Activated CD4-positive, alpha-beta memory T cell treated with anti-CD3 and anti-CD28 coated beads for 36 hours (primary cell): ENCODE measurements at places on chromosomes 11 and 22.
A peak's percentile ranks its signal among the peaks of the same experiment; 100 is the strongest.

DNA sequence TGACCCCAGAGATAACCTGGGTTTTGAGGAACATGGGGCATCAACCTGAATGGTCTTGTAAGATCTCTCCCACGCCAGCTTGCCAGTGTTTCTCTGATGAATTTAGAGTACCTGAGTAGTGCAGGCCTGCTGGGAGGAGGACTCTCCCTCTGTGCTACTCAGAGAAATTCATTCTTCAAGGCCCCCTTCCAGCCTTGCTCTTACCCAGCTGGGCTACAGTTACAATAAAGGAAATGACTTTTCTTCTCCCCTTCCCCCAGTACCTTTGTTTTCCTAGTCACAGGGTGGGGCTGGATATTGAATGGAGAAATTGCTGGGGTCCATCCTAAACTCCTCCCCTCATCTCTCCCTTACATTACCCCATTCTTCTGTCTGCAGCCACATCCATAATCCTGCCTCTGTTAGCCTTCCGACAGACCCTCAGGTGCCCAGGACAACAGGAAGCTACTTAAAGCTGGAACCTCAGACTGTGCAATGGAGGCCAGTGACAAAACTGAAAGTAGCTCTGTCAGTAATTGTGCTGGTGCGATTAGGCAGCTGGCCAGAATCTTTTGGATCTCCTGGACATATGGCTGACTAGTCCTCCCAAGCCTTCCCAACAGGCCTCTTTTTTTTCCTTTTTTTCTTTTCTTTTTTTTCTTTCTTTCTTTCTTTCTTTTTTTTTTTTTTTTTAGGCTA, 17.4 kb downstream of the LIMK2 start:
- H3K4me1 ChIP-seq: peaks cover 35% of the 10 kb centered on the region
- DNase-seq: no peak

DNA sequence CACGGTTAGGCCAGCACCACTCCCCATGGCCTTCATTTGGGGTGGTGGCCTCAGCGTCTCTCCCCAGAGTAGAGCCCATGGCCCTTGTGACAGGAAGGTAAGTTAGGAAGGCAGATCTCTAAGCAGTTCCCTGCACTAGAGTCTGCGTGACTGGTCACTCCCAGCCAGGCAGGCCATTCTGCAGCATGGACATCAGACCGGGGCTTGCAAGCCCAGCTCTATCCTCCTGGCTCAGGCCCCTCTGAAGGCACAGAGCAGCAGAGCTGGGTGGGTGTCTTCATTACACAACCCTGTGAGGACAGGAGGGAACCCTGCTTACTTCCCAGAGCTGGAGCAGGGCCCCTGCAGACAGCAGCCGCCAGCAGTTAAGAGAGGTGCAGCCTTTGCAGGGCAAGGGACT, 77.3 kb downstream of the PIWIL3 start:
- no peaks in the 10 kb centered on the region for H3K4me1 ChIP-seq
- H3K27ac ChIP-seq: no peak overlapping the region
- DNase-seq: no peak
- peaks cover 1% of the 10 kb centered on the region for H3K27me3 ChIP-seq
- no peaks in the 10 kb centered on the region for H3K36me3 ChIP-seq

DNA sequence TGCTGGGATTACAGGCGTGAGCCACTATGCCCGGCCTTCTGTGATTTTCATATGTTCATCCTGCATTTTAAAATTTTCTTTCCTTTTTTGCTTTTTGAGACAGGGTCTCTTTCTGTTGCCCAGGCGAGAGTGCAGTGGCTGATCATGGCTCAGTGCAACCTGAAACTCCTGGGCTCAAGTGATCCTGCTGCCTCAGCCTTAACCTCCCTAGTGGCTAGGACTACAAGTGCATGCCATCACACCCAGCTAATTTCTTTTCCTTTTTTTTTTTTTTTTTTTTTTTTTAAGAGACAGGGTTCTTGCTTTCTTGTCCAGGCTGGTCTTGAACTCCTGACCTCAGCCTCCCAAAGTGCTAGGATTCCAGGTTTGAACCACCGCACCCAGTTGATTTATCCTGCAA, 54.1 kb upstream of the WT1 start:
- H3K27me3 ChIP-seq: peaks cover 4% of the 10 kb centered on the region
- H3K4me3 ChIP-seq: no peak overlapping the region
- H3K36me3 ChIP-seq: no peaks in the 10 kb centered on the region
- H3K27ac ChIP-seq: no peak overlapping the region

GRCh38 chr11:33642461-33643166, 58.0 kb downstream of the C11orf91 start:
- no peaks in the 10 kb centered on the region for H3K36me3 ChIP-seq
- peak; percentile 37 for DNase-seq

DNA sequence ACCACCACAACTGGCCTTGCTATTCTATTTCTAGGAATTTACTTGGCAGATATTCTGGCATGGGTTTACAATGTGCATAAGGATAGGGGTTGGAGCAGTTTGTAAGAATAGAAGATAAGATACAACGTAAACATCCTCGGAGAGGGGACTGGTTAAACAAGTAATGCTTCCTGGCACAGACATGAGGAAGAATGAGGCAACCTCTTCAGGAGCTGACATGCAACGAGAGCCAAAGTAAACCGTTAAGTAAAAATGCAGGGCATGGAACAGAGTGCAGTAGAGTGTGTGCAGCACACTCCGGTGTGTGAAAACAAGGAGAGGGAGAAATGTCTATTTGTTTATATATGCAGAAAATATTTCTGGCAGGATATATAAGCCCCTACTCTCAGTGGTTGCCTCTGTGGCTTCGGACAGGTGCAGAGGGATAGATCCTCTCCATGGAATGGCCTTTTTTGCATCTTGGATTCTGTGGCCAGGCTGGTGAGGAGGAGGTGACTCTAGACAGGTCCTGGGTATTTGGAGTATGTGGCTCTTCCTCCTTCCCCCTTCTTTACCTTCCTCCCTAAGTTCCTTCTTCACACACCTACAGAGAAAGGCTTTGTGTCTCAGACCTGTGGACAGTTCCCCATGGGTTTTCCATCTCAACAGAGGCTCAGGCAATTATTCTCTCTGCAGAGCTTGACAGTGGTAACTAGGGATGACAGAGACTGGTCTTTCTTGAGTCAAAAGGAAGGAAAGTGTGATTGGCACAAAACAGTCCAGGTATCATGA, 2.5 kb downstream of the RAB36 start:
- H3K27me3 ChIP-seq: no peaks in the 10 kb centered on the region
- no peak overlapping the region for H3K4me3 ChIP-seq
- no peaks in the 10 kb centered on the region for H3K36me3 ChIP-seq
- no peak overlapping the region for H3K27ac ChIP-seq
- H3K4me1 ChIP-seq: peaks cover 20% of the 10 kb centered on the region
- no peak for DNase-seq

GRCh38 chr11:28596816-28597215, 488.6 kb downstream of the METTL15 start:
- H3K4me3 ChIP-seq: no peak overlapping the region
- DNase-seq: no peak
- no peaks in the 10 kb centered on the region for H3K27me3 ChIP-seq
- no peak overlapping the region for H3K27ac ChIP-seq
- H3K4me1 ChIP-seq: no peaks in the 10 kb centered on the region
- H3K36me3 ChIP-seq: no peaks in the 10 kb centered on the region

GRCh38 chr22:48415520-48415919, 1412.2 kb downstream of the BRD1 start:
- H3K27me3 ChIP-seq: peaks cover 6% of the 10 kb centered on the region
- no peaks in the 10 kb centered on the region for H3K36me3 ChIP-seq
- H3K4me3 ChIP-seq: no peak overlapping the region
- H3K4me1 ChIP-seq: no peaks in the 10 kb centered on the region
- DNase-seq: no peak
- H3K27ac ChIP-seq: no peak overlapping the region
